ENCODE measurements at places on chromosomes 6 and 20.

DNA sequence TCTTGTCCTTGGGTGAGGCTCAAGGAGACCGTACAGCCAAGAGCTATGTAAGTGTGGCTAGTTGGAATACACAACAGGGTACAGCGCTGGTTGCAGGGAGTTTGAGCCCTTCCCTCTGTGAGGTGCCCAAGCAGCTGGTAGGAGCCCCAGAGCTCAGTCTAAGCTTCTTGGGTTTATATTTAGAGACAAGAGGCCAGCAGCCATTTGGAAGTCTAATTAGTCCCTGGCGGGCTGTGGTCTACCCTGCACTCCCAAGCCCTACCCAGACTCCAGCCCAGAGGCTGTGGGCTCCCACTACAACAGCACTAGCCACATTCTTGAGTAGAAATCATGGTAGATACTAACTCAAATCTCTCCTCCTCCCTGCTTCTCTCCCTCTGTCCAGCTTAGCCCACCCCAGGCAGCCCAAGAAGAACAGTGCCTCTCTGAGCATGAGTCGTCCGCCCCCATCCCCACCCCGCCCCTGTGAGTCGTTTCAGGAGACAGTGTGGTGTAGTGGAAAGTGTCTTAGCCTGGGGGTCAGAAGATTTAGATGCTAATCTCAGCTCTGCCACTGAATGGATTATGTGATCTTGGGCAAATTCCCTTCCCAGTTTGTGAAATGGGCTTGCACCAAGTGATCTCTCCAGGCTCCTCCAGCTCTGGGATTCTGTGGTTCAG is 37.8 kb downstream of the EIF2S2 start:
- DNase-seq: no peak

- no peak for DNase-seq
These were observed 11.0 kb upstream of the ZNF337 start for GRCh38 chr20:25707695-25708094.

GRCh38 chr6:157651731-157652490 is 171.1 kb upstream of the SNX9 start:
- no peak for DNase-seq

- DNase-seq: no peak
These were observed 1225.5 kb upstream of the CITED2 start for GRCh38 chr6:140599916-140600315.

DNA sequence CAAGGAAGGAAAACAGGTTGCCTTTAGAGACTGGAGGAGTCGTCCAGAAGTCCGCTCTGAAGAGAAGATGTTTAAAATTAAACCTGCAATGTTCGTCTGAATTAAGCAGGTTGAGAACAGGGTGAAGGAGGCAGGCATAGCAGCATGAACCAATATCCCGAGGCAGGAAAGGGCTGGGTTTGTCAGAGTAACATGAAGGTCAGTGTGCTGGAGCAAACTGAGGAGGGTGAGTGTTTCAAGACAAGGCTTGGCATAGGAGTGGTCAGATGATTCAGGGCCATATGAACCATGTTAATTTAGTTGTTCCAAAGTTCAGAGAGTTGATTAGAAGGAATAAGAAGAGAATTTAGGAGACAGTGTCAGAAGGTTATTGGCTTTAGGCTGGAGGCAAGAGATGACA is 93.3 kb downstream of the UTRN start:
- no peak for DNase-seq

DNA sequence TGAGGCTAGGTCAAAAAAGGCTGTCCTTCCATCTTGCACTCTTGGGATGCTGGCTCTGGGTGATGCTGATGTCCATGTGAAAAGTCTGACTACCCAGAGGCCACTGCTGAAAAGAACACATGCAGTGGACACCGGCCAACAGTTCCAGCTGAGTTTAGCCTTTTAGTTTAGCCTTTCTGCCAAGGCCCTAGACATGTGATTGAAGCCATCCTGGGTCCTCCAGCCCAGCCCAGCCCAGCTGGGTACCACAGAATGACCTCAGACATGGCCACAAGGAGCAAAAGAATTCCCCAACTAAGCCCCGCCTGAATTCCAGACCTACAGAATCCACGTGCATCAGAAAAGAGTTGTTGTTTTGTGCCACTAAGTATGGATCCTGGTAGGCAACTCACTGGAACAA is 17.4 kb downstream of the PIGT start:
- DNase-seq: no peak

All from activated T-cell treated with anti-CD3 and anti-CD28 coated beads, Interleukin-2, amount 50 U/mL, for 1 hour (primary cell).